Cardiac muscle cell (in vitro differentiated cells and primary cell): ENCODE measurements at places on chromosomes 2 and 18. TPM values are rescaled to one million over a fixed set of nuclear protein-coding genes. Genes with fewer than 3 reads are reported as not detected.

Gene ASTL
- total RNA-seq = not detected in 2 replicates

Gene GRB14
- 6.4 and 7.8 TPM in 2 replicates for total RNA-seq

Gene UGT1A7
- not detected in 2 replicates for total RNA-seq

Gene AP1S3
- total RNA-seq = 2.1 TPM in 1 of 2 replicates, not detected in the other

Gene CNGA3
- 0.04 TPM in 1 of 2 replicates, not detected in the other for total RNA-seq

Gene USP34
- 67.6 and 94.5 TPM in 2 replicates for total RNA-seq

Gene DSG1
- not detected in 2 replicates for total RNA-seq

DNA sequence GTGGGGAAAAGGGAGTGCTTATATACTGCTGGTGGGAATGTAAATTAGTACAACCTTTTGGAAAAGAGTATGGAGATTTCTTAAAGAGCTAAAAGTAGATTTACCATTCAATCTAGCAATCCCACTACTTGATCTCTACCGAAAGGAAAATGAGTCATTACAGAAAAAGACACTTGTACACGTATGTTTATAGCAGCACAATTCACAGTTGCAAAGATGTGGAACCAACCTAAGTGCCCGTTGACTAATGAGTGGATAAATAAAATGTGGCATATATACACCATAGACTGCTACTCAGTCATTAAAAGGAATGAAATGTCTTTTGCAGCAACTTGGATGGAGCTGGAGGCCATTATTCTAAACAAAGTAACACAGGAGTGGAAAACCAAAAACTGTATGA lies 29.5 kb downstream of the FLACC1 start:
- DNase-seq = no peak

- peak; percentile 10 for DNase-seq
These were observed 887.2 kb upstream of the LRATD1 start for GRCh38 chr2:13745330-13745729.

DNA sequence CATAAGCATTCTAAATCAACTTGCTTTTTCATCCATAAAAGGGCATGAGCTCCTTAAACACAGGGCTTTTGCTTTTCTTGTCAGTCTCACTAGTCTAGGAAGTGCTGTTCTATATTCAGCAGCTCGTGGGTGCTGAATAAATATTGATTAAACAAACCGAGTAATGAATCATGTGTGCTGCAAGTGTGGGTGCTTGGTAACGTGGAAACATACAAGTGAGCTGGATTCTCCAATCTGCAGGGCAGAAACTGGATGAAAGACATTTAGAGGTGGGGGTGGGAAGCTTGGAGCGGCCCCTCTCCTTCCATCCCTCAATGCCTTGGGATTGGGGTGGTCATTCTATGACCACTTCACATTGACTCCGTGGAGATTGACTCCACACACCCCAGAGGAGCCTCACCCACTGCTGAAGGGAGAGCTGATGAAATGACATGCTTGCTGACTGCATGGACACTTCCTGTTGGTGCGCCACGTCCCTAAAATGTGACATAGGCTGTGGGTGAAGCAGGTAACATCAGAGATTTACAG lies 114.6 kb downstream of the DOCK10 start:
- peak; percentile 32 for DNase-seq

- no peak for DNase-seq
These were observed 55.1 kb upstream of the MAP4K3 start for GRCh38 chr2:39492095-39492590.

DNA sequence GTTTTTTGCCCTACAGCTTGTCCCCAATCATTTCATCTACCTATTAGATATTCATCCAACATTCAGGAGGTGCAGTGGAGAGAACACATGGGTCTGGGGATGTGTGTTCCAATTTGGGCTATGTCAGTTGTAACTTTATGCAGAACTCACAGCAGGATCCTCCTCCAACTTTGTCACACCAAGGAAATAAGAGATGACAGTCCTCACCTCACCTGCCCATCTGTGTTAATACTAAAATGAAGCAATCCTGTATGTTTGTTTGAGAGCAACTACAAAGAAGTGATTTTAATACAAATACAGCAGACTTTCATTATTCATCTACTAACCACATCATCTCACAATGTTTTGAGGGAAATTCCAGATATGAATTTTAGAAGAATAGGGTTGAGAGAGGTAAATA lies 126.7 kb downstream of the ARHGAP15 start:
- DNase-seq = no peak

DNA sequence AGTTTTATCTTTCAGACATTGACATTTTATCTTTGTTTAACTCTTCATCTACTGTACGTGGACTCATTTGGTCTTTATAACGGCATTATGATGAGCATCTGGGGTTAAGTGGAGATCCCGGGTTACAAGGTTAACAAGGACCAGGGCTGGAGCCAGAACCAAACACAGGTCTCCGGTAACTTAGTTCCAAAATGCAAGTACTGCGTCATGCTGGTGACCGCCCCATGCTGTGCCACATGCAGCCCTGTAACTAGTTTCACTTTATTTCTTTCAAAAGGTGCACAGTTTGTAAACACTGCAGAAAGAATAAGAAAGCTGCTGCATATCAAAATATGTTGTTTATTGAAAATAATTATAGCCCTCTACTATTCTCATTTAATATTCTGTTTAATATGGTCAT lies 3.1 kb downstream of the SLC5A7 start:
- no peak for DNase-seq

DNA sequence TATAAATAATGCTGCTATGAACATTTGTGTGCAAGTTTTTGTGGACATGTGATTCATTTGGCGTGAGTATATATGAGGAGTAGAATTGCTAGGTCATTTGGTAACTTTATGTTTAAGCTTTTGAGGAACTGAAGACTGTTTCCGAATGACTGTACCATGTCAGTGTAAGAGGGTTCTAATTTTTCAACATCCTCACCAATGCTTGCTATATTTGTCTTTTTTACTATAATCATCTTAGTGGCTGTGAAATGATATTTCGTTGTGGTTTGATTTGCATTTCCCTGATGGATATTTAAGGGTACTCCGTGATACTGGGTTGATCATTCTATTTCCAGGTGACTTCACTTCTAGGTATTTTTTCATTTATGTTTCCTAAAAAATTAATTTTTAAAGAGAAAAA lies 241.1 kb downstream of the BCL2 start:
- DNase-seq = no peak

DNA sequence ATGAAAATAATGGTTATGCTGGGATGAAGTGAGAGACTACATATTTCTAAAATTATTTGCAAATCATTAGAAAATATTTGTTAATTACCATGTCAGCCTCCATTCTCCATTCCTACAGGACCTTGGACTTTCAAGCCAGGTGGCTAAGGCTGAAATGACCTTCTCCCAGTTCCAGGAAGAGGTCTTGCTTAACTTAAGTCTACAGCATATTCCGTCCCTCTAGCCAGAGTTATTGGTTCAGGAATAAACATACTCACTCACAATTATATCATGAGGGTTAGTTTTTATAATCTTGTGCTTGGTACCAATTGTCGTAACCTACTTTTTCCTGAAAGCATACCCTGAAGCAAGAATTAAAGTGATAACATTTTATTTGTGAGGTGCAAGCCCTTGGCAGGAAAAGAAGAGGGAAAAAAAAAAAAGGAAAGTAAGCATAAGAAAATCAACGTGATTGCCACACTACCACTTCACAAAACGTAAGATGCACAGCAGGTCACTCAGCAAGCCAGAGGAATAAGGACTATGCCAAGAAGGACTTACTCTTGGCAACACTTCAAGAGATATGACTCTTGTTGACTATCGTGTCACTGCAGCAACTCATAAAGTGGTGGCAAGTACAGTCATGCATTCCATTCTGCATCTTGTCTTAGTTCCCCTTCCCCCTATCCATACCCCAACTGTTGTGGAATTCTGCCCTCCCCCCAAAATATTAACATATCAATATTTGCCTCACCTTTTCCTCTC lies 479.1 kb downstream of the MBD2 start:
- DNase-seq = no peak

DNA sequence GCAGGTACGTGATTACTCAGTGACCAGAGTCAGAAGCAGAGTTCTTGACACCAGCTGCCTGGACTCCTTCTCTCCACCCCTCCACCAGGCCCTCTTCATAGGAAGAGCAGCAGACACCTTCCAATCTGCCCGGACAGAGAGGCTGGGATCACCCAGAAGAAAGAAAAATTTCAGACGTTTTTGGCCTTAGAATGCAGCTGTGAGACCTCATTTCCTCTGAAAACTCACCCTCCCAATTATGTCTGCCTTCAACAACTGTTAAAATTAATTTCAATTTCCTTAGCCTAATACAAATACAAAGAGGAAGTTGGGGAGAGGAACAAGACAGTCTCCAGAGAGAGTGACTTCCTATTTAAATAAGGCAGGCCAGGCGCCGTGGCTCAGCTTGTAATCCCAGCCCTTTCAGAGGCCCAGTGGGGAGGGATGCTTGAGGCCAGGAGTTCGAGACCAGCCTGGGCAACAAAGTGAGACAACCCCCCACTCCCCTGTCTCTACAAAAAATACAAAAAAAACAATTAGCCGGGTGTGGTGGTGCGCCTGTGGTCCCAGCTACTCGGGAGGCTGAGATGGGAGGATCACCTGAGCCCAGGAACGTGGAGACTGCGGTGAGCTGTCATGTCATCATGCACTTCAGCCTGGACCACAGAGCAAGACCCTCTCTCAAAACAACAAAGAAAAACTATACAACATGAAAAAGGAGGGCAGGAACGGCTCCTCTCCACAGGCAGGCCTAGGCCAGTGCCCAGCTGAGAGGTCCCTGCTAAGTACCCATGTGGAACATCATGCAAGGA lies 1.6 kb downstream of the SLC66A2 start:
- no peak for DNase-seq

GRCh38 chr2:136257893-136258292 lies 139.9 kb upstream of the CXCR4 start:
- DNase-seq = no peak

- DNase-seq = no peak
These were observed 59.3 kb downstream of the ETAA1 start for GRCh38 chr2:67456428-67456827.

DNA sequence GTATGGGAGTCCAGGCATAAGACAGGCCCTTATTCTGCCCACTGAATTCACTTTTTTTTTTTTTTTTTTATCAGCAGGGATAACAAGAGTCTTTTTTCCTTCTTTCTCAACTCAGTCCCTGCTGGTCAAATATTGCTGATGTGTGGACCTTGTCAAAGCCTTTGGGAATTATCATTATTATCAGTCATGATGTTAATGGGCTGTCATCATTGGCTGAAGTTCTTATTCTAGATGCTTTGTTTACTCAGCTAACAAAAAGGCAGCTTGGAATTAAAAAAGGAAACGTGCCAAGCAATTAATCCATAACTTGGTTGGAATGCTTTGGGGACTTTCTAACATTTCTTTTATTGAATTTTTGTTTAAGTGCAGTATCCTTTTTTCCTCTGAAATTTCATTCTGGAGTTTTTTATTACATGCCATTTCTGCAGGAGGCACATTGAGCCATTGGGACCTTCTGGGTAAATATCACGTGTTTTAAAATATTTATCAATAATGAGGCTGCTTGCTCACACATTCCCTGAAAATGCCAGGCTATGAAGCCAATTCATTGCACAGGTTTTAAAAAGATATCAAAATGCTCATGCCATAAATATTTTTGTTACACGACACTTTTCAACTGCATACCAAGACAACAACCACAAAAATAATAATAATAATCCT lies 246.3 kb downstream of the TXNL1 start:
- DNase-seq = no peak

GRCh38 chr2:21836261-21836660 lies 712.5 kb downstream of the TDRD15 start:
- DNase-seq = no peak

GRCh38 chr18:903701-904100 lies 970 bp upstream of the ADCYAP1 start:
- DNase-seq = peak; percentile 71

GRCh38 chr18:75240433-75240832 lies 29.8 kb downstream of the TSHZ1 start:
- no peak for DNase-seq

DNA sequence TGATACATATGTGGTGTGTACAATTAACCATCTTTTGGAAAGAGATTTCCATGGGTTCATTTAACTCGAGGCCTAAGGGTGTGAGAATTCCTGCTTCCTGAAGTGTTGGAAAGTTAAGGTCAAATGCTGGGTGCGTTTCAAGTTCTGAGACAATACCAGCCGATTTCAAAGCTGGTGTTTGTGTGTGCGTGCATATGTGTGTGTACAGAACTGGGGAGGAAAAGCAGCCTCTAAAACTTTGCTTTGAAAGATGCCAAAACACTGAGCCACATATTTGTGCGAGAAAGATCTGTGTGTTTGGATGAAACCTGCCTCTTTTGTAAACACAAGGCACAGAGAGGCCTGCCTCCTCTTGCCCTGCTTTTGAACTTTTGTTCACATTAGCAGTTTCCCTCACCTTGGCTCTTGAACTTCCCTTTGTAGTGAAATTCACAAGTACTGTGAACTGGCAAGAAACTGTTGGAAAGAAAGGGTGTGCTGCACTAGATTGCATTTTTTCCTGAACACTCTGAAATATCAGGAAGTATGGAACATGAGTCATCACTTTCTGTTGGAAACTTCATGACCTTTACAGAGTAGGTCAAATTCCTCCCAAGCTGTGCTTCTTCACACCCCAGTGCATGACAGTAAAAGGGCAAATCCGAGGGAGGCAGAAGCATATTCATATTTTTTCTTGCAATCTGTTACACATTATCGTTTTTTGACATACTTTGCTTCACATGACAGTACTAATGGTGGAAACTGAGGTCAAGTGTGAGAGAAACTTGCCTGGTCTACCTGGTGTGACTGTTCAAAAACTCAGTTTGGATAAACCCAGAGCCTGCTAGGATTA lies 20.0 kb upstream of the CAVIN2 start:
- peak; percentile 44 for DNase-seq

DNA sequence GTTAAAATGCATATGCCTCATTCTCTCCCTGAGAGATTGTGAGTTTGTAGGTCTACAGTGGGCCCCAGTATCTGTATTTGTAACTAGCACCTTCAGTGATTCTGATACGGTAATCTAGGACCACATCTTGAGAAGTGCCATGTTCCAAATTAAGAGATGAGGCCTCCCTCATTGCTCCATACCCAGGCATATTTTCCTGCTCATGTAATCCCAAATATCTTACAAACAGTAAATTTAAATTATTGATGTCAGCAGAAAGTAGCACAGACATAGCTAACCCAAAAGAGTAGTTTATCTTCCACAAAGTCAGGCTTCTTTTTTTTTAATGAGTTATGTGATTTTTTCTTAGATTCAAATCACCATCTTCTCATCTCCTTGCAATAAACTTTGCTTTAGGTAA lies 263.8 kb downstream of the SETBP1 start:
- no peak for DNase-seq

GRCh38 chr18:68833756-68834155 lies 35.9 kb downstream of the CCDC102B start:
- DNase-seq = no peak

GRCh38 chr2:157899125-157899839 lies 23.2 kb upstream of the ACVR1 start:
- DNase-seq = no peak
